ENCODE measurements at places on chromosomes 16 and 17.
A peak's percentile ranks its signal among the peaks of the same experiment; 100 is the strongest.

GRCh38 chr16:69424935-69425784, 741 bp downstream of the CYB5B start:
- no peak for DNase-seq

DNA sequence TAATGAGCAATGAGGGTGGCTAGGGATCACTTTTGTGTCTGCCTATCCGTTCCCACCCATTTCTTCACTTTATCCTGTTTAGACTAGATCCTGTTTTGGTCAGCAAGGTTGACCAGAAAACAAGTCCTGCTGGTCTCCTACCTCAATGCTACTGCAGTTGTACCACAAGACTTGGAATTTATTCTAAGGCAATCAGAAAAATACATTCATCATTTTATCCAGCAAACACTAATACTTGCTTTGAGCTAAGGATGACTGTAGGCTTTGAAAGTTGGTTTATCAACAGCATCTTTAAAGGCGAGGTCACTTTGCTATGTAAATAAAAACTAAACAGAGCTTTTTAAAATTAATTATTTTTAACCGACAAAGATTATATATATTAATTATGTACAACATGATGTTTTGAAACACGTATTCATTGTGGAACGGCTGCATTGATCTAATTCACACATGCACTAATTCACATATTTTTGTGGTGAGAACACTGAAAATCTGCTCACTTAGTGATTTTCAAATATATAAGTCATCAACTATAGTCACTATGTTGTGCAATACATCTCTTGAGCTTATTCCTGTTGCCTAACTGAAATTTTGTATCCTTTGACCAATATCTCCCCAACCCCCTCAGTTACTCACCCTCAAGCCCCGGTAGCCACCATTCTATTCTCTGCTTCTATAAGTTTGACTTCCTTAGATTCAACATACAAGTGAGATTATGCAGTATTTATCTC, 125.9 kb upstream of the HS3ST3A1 start:
- DNase-seq = no peak

DNA sequence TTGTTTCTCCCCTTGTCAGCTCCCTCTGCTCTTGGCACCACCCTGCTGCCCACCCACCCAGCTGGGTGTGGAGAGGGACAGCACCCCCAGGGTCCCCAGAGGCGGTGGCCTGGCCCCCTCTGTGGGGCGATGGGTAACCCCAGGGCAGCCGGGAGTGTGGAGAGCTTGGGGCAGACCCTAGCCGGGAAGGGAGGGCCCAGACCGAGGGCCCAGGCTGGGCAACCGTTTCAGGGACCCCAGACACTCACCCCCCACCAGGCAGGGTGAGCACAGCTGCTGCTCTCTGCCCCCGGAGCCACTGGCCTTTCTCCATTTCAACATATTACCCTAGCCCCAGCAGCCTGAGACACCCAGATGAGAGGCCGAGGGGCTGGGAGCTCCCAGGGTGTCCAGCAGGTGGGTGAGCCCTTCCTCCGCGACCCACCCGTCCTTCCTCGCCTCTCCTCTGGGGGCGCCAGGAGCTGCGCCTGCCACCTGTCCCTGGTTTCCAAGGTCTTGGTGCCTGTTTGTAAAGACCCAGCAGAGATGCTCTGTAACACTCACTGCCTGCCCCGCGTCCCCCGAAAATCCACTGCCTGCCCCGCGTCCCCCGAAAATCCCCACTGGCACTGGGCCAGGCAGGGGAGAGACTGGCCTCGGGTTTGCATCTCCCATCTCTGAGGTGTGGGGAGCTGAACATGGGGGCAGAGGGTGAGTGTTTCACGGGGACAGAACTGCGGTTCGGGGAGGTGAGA, 45.4 kb downstream of the BAHCC1 start:
- peak; percentile 40 for DNase-seq

DNA sequence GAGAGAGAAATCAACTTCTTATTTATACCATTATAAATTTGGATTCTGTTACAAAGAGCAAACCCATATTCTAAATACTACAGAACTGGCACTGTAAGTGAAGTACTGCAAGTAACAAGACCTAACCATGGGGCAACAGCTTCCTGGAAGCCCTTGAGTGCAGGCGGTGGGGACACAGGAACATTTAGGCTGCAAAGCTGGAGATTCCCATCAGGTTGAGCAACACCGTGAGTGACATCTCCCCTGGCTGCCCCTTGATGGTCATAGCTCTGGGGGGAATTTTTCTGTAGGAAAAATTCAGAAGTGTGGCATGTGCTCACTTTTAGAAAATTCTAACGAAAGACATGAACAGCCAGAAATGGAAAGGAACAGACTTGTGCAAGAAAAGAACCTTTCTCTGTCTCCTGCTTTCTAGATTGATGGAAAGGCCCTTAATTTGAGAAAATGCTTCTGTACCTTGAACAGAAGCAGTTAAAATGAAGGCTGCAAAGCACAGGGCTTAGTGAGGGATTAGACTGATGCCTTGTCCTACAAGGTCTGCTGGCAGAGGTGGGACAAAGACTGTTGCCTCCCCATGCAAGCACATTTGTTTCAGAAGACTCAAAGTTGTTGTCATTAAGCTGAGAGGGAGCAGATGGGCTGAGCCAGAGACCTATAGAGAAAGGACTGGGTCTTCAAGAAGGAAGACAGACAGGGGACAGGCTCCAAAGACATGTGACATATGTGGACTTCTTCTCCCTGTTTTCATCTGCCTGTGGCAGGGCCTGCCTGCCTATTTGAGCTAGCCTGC, 380.8 kb downstream of the SLC39A11 start:
- DNase-seq = no peak

GRCh38 chr16:716200-716568, 1.3 kb downstream of the METRN start:
- DNase-seq = no peak

DNA sequence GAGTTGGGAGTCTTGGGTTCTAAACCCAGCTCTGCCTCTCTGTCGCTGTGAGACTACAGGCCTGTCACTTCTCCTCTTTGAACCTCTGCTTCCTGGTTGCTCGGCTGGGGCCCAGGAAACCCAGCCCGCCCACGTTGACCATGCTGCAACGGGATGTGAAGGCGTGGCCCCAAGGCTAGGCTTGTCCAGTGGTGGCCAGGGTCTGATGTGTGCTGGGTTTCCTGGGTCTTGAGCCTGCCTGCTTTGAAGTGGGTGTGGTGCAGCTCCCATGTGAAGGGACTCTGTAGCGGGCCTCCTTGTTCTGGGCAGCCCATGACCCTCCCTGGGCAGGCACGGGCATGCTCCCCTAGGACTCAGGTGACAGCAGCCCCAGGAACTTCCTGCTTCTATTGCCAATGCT, 82.3 kb downstream of the SDR42E1 start:
- DNase-seq = peak; percentile 17

- DNase-seq = no peak
These were observed 48.7 kb downstream of the CCDC42 start for GRCh38 chr17:8695916-8696415.

DNA sequence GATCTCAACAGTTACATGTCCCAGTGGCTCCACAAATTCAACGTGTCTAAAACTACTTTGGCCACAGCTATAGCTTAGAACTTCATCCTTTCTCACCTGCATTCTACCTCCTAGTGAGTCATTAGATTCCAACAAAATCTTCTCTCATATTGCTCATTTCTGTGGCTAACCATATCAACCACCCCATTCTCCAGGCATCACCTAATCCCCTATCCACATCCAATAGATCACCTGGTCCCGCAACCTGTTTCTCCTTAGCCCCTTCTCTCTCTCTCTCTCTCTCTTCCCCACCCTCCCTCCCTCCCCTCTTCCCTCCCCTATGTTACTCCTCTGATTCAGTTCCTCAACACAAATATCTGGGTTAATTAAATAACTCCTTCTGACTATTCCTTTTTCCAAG, 64.6 kb downstream of the ANKFN1 start:
- DNase-seq = no peak

- no peak for DNase-seq
These were observed 205.8 kb downstream of the PRKCA start for GRCh38 chr17:66507982-66508760.

GRCh38 chr17:56290101-56290801, 137.0 kb downstream of the ANKFN1 start:
- DNase-seq = no peak

GRCh38 chr17:77695386-77695785, 263.1 kb upstream of the TNRC6C start:
- DNase-seq = no peak

DNA sequence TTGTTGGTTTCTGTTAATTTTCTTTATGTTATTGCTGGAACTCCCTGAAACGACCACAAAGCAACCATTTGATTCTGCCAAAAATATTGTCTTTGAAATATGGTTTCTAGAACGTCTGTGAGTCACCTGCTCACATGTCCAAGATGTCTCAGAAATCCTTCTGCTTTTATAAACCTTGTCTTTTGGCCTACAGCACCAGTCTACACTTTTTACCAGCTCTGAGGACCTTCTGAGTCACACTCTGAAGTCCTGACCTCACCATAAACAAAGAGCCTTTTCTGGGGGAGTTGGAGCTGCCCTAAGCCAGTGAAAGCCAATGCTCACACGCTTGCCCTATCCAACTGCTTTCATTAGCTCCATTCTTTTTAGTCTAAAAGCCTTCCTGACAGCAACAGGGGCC, 55.5 kb downstream of the GRIN2A start:
- no peak for DNase-seq

DNA sequence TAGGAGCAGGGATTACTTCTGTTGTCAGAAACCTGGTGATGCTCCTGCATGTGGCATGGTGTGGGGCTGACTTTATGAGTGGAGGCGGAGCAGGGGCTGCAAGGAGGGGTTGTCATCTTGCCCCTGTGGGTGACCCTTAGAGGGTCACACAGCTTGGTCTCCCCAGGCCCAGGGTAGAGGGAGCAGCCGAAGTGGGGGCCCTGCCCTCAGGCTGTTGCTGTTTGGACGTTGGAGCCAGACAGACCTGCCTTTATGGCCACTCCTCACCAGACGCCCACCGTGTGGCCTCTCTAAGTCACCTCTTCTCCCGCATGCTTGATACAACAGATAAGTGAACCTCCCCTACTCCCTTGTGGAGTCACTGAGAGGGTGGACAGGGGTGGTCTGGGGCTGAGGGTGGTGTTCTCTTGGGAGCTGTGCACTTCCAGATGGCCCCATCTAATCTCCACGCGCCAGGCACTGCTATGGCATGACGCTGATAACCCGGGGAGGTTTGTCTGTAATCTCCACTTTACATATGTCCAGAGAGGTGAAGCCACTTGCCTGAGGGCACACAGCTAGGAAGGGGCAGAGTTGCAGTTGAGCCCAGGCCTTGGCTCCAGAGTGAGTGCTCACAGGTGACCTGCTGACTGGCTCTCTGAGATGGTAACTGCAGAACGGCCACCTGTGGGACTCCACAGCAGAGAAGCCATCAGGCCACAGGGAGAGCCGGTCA, 10.0 kb downstream of the MAP2K3 start:
- no peak for DNase-seq

- DNase-seq = no peak
These were observed 29.6 kb downstream of the COG4 start for GRCh38 chr16:70493802-70494201.

- DNase-seq = no peak
These were observed 1.2 kb downstream of the SLC6A4 start for GRCh38 chr17:30234296-30234695.

DNA sequence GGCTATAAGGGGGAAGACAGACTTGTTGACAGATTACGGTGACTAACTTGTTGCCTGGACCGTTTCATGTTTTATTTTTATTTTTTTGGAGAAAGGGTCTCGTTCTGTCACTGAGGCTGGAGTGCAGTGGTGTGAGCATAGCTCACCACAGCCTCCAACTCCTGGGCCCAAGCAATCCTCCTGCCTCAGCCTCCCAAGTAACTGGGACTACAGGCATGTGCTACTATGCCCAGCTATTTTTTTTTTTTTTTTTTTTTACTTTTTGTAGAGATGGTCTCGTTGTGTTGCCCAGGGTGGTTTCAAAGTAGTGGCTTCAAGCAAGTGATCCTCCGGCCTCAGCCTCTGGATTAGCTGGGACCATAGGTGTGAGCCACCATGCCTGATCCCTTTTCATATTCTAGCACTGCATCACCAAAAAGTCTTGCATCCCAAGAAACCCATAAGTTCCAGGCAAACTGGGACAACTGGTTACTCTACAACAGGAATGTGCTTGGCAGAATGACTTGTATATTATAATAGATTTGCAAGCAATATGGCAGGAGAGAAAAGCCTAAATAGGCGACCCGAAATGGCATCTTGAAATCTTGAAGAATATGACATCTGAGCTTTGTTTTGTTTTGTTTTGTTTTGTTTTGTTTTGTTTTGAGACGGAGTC, 2.2 kb upstream of the WDR59 start:
- no peak for DNase-seq

DNA sequence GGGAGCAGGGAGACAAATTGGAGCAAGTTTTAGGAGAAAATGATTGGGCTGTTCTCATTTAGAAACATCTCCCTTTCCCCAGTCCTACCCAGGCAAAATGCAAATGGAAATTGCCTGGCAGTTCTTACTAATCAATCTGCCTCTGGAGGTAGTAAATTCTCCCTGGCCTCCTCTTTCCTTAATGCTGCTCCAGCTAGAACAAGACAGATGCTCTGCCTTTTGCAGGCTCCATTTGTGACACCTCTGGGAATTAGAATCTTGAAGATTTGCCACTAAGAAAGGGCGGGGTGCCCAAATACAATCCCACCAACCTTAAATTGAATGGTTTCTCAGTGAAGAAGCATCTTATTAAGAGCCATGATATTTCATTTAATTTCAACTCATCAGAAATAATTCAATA, 377.7 kb upstream of the CDH11 start:
- DNase-seq = no peak

DNA sequence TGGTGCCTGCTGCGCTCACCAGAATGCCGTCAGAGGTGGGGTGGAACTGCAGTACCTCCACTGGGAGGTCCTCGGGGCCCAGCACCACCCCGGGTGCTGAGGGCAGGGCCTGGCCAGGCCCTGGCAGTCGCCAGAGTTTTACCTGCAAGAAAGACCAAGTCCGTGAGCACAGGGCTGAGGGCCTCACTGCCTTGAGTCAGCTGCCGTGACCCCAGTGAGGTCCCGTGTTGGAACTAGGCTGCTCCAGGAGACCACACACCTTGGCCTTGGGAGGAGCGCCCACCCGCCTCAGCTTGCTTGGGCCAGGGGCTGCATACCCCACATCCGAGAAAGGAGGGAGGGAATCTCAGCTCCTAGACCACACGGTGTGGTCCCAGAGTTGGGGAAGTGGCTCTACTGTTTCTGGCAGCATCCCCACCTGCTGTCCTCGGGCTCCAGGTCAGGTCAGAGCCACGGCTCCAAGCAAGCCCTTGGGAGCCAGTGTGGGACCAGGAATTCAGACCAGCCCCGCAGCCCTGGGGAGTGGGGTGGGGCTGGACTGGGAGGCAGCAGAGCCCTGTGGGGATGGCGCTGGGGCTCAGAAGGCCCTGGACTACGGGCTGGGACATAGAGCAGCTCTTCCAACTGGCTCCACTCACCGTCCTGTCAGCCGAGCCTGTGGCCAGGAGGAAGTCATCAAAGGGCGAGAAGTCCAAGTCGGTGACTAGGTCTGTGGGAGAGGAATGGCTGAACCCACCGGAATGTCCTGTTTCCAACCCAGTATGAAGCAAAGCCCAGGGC, 8.7 kb downstream of the CORO7 start:
- DNase-seq = no peak

GRCh38 chr16:71426880-71427615, 14.8 kb downstream of the TLE7 start:
- DNase-seq = no peak

GRCh38 chr17:58756246-58757161, 850 bp downstream of the PPM1E start:
- DNase-seq = peak; percentile 5

All from activated naive CD8-positive, alpha-beta T cell treated with anti-CD3 and anti-CD28 coated beads for 36 hours (primary cell).